ENCODE measurements at places on chromosomes 3 and 15. TPM values are rescaled to one million over a fixed set of nuclear protein-coding genes. Genes with fewer than 3 reads are reported as not detected.

ACTC1 gene
- 2.4 TPM for polyA plus RNA-seq

A4GNT gene
- polyA plus RNA-seq, result 0.36 TPM

ACP3 gene
- polyA plus RNA-seq, result 6.1 TPM

SCN11A gene
- 0.88 TPM for polyA plus RNA-seq

TMEM212 gene
- polyA plus RNA-seq, result 3.2 TPM

HACD2 gene
- 39.7 TPM for polyA plus RNA-seq

DAZL gene
- polyA plus RNA-seq, result not detected

ZMYND10 gene
- polyA plus RNA-seq, result 18.1 TPM

SLC51A gene
- 10.4 TPM for polyA plus RNA-seq

FEZF2 gene
- polyA plus RNA-seq, result not detected

EXOSC7 gene
- polyA plus RNA-seq, result 59.6 TPM

KY gene
- 0.94 TPM for polyA plus RNA-seq

PPM1L gene
- polyA plus RNA-seq, result 5.1 TPM

TM4SF1 gene
- 102 TPM for polyA plus RNA-seq

DUOXA2 gene
- polyA plus RNA-seq, result not detected

MYZAP gene
- 66.1 TPM for polyA plus RNA-seq

KBTBD12 gene
- polyA plus RNA-seq, result 1.1 TPM

GRCh38 chr3:154050766-154051165 lies 70.4 kb upstream of the ARHGEF26 start:
- DNase-seq, result no peak

- no peak for DNase-seq
Measured at GRCh38 chr3:130839813-130840212, 54.1 kb upstream of the ATP2C1 start.

GRCh38 chr3:9225268-9225667 lies 24.2 kb downstream of the SRGAP3 start:
- DNase-seq, result no peak

- DNase-seq, result no peak
Measured at GRCh38 chr3:131299836-131300235, 81.7 kb upstream of the NUDT16 start.

GRCh38 chr3:152105446-152105845 lies 163.3 kb upstream of the MBNL1 start:
- no peak for DNase-seq

GRCh38 chr3:89419647-89420241 lies 312.3 kb downstream of the EPHA3 start:
- no peak for DNase-seq

- no peak for DNase-seq
Measured at GRCh38 chr3:128879991-128880390, 571 bp downstream of the ACAD9 start.

GRCh38 chr3:56914646-56915045 lies 112.9 kb upstream of the ARHGEF3 start:
- no peak for DNase-seq

DNA sequence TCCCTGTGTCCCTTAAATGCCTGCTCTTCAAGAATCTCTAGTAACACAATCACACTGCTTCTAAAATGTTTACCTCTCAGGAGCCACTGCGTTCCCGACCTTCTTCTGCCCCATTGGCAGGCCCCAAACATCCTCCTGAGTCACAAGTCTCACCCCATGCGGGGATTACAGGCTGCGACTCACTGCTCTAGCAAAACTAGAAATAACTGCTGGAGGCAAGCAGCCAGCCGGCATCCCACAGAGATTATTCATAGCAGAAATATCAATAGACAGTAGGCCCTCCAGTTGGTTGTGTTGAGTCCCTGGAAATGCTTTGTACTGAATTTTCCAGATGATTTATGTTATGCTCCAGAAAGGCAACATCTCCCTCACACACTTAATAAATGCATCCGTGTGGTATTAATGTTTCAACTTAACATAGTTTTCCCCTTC lies 64.8 kb downstream of the RFTN1 start:
- peak; percentile 72 for DNase-seq

- no peak for DNase-seq
Measured at GRCh38 chr15:62071711-62072308, 5.0 kb downstream of the C2CD4A start.

- DNase-seq, result peak; percentile 53
Measured at GRCh38 chr3:99659951-99660350, 21.6 kb downstream of the COL8A1 start.

- no peak for DNase-seq
Measured at GRCh38 chr3:16140116-16140893, 34.2 kb upstream of the GALNT15 start.

GRCh38 chr3:69993757-69994156 lies 5.8 kb upstream of the SAMMSON start:
- no peak for DNase-seq

- DNase-seq, result no peak
Measured at GRCh38 chr15:83854321-83854720, 200.4 kb downstream of the ADAMTSL3 start.

DNA sequence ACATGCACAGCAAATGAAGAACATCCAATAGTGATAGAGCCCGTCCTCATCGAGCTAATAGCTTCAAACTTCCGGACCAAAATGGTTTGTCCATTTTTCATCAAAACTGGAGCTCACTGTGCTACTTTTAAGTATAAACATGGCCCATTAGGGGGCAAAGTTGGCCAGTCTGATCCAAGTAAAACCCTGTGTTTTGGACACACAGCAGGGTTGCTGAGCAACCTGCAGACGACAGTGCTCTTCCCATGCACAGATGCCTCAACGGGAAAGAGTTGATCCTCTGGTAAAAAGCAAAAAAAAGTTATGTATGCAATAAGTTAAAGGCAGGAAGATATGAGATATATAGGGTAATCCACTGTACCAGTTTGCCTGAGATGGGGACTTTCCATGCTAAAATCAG lies 244.0 kb upstream of the THBS1 start:
- DNase-seq, result no peak

DNA sequence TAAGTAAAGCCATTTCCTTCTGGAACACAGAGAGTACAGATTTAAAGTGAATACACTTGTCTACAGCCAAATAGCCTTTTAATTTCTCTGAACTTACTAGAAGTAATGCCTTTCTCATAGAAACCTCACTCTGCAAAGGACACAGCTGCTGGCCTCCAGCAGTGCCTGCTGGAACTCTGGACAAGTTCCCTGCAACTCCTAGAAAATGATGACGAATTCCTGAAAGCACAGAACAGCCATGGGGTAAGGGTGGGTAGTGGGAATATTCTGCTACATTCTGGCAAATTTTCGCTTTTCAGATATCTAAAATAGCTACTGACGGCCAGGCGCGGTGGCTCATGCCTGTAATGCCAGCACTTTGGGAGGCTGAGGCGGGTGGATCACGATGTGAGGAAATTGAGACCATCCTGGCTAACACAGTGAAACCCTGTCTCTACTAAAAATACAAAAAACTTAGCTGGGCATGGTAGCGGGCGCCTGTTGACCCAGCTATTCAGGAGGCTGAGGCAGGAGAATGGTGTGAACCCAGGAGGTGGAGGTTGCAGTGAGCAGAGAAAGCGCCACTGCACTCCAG lies 34.4 kb downstream of the RYK start:
- DNase-seq, result peak; percentile 34

- DNase-seq, result no peak
Measured at GRCh38 chr15:92907896-92908712, 8.0 kb downstream of the CHD2 start.

GRCh38 chr3:26437678-26438077 lies 184.9 kb upstream of the LRRC3B start:
- no peak for DNase-seq

DNA sequence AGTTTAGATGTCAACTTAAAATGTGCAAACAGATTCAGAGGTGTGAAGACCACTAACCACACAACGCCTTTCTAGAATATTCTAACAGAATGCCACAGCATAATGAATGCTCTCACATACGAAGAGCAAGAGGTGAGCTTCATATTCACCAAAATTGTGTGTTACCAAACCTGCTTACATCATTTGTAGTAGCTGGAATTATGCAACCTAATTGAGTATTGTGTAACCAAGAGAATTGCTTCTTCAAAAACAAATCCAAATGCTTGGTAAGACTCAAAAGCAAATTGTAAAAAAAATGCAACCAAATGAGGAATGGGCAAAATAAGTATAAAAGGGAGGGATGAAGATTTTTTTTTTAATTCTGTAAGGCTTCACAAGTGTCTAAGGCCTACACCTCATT lies 160.7 kb downstream of the TAFA4 start:
- DNase-seq, result no peak

- DNase-seq, result no peak
Measured at GRCh38 chr3:37995652-37996641, 5.4 kb downstream of the VILL start.

GRCh38 chr15:89587955-89588354 lies 12.7 kb downstream of the TICRR start:
- DNase-seq, result no peak

DNA sequence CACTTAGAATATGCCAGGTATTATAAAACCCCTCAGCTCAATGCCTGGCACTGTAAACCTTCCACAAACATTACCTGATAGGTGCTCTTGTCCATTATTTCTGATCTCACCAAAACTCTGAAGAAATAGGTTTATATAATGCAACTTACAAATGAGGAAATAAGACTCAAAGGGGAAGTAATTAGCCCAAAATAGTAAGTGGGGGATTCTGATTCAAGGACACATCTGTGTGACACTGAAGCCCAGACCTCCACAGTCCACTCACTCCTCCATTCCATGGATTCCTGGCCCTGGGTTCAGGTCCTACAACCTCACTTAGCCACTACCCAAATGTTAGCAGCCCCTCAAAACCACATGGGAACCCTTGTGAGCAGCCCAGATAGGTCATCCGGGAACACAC lies 49.9 kb downstream of the TRANK1 start:
- no peak for DNase-seq

GRCh38 chr3:25603703-25604102 lies 61.0 kb downstream of the TOP2B start:
- DNase-seq, result no peak

DNA sequence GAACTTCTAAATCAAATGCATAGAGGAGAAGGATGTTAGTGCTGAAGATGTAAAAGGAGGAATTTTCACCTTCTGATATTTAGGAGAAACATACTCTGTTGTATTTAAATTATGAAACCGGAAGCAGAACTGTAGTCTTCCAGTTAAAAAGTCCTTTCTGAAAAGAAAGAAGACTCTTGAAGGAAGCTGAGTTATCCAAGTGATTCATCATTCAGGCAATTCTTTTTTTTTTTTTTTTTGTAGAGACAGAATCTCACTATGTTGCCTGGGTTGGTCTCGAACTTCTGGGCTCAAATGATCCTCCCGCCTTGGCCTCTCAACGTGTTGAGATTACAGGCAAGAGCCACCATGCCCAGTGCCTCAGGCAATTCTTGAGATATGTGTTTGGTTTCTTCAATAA lies 424.8 kb upstream of the TPM1 start:
- DNase-seq, result no peak

GRCh38 chr3:185732782-185733181 lies 92.1 kb downstream of the IGF2BP2 start:
- no peak for DNase-seq

DNA sequence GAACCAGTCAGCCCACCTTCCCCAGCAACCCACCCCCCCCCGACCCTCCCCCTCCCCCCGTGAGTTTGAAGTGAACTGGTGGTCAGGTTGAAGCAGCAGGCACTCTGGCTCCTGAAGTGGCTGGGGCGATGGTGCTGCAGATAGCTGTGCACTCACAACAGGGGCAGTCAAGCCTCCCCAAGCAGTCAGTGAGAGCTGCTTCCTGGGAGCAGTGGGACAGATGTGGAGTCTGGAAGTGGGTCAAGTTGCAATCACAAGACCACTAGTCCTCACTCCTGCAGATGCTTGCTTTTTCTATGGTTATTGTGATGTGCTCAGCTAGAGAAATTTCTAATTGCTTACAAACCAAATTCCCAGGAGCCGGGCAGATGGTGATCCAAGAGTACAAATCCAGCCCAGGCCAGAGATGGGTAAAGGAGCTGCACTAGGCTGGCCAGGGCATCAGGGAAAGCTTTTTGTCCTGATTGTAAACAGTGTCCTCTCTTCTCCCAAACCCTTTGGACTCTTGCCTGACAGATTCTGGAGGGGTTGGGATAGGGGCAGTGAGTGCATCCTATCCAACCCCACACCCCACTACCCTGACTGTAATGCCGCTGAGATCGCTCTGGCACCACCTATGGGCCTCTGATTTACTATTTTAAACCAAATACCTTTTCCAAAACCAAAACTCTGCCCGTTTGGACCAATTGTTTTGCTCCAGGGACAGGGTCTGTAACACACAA lies 9.8 kb upstream of the CLPX start:
- no peak for DNase-seq

DNA sequence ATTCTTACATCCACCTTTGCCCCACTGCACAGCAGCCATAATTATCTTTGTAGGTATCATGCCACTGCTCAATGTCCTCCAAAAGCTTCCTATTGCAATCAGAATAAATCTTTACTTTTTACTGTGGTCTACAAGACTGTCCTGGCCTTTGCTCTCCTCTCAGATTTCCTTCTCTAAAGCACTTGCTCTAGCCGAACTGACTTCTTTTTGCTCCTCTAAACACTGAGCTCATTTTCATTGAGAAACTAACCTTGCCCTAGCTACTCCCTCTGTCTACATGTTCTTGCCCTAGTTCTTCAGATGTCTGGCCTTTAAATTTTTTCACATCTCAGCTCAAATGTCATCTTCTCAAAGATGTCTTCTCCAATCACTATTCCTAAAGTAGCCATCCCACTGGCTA lies 342.8 kb downstream of the TBC1D5 start:
- DNase-seq, result no peak

DNA sequence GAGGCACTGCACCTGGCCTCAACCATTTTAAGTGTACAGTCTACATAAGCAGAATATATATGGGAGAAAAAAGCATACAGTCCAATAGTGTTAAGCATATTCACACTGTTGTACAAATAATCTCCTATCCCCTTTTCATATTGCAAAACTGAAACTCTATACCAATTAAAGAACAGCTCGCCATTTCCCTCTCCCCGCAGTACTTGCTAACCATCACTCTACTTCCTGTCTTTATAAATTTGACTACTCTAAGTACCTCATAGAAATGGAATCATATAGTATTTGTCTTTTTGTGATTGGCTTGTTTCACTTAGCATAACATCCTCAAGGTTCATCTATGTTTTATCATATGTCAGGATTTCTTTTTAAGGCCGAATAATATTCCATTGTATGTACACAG lies 21.6 kb upstream of the TASOR start:
- no peak for DNase-seq

DNA sequence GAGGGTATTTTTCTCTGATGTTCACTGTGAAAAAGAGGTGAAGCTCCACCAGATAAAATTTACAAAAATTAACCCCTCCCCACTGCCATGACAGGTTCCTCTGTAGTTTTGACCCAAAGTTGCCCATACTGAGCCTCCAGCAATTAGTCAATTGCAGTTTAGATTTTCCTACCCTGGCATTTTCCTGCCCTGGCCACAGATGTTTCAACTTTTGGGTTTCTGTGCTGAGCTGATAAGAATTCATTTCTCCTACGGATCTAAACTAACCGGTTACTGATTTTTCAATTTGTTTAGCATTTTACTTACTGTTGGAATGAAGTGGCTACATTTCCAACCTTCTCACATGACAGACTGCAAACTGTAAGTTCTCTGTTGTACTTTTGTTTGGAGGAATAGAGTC lies 1346.1 kb upstream of the EPHA6 start:
- DNase-seq, result no peak

Data from left lung (tissue), 14 donors.